ENCODE measurements at places on chromosomes 13 and 19.
A peak's percentile ranks its signal among the peaks of the same experiment; 100 is the strongest.

GRCh38 chr13:71589032-71589431 is 278.0 kb downstream of the DACH1 start:
- no peak for DNase-seq

GRCh38 chr13:41709511-41709910 is 251.4 kb downstream of the VWA8 start:
- no peak for DNase-seq

GRCh38 chr19:13610039-13610691 is 103.9 kb upstream of the CACNA1A start:
- no peak for DNase-seq

DNA sequence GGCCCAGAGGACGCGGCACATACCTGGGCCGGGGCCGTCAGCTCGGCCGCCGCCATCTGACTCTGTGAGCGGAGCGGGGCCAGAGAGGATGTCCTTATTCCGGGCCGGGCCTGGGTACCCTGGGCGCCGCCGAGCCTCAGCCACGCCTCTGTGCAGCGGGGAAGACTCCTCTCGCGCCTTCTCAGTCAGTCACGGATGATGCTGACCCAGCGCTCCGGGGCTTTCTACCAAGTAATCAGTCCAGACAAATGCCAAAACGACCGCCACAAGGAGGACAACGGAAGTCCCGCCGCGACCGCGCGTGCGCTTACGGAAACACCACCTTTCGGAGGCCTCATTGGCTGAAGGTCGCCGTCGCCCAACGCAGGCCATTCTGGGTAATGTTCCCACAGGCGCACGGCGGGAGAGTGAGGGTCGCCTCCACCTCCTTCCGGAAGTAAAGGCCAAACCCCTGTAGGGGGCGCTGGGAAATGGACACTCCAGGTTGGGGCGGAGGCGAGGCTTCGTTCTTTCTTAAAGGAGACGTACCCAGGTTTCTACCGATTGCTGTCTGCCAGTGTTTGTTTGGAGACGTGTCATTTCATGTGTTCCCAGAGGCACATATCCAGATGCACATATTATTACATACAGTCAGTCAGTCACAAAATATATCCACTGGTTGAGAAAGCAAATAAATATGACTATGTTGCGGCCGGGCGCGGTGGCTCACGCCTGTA is at the start of gene ZNF256:
ZNF256 (minus strand) TSS at position 288 of the 716 bp plus-strand sequence; CDS start at position 56, 232 bp downstream.
- DNase-seq, result peak; percentile 97

GRCh38 chr13:50914848-50915247 is 5.3 kb downstream of the RNASEH2B start:
- no peak for DNase-seq

- no peak for DNase-seq
Measured at GRCh38 chr13:66835040-66835628, 395.0 kb downstream of the PCDH9 start.

DNA sequence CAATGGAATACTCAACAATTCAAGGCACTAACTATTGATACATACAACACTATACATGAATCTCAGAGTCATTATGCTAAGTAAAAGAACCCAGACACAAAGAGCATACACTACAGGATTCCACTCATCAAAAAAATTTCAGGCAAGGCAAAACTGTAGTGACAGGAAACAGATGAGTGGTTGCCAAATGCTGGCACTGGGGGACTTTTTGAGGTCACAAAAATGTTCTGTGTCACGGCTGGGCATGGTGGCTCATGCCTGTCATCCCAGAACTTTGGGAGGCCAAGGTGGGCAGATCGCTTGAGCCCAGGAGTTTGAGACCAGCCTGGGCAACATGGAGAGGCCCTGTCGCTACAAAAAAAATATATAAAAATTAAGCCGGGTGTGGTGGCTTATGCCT is 129.4 kb downstream of the KL start:
- DNase-seq, result no peak

GRCh38 chr19:11323601-11324078 is 15.8 kb downstream of the RAB3D start:
- DNase-seq, result no peak

GRCh38 chr13:31756346-31756745 is 17.0 kb downstream of the RXFP2 start:
- DNase-seq, result peak; percentile 49

Measured in HTR-8/SVneo (cell line).